ENCODE measurements at places on chromosomes 12 and 14. TPM values are rescaled to one million over a fixed set of nuclear protein-coding genes. Genes with fewer than 3 reads are reported as not detected.

DNA sequence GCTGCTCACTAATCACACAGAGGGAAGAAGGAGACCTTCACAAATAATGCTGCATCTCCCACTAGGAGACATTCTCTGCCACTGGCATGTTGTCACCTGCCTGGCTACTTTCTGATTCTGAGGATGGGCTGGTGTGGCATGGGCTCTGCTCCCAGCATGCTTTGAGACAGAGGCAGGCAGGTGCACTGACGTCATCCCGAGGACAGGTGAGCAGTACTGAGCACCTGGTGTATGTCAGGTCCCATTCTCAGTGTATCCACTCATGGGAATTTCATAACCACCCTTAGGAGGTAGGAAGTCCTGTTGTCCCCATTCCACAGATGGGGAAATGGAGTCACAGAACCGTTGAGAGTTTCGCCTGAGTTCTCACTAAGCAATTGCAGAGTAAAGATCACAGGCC, 597.9 kb downstream of the VRK1 start:
- DNase-seq: no peak

The OVCH1 gene
- 0.90 TPM for total RNA-seq

GRCh38 chr12:65306366-65307168, 28.1 kb downstream of the MSRB3 start:
- no peak for DNase-seq

GRCh38 chr12:112149596-112149995, 24.2 kb downstream of the TRAFD1 start:
- no peak for DNase-seq

GRCh38 chr12:121933522-121934308, 15.3 kb downstream of the CFAP251 start:
- peak; percentile 72 for DNase-seq

- DNase-seq: no peak
Observed at GRCh38 chr12:92582893-92583292, 119.9 kb upstream of the PLEKHG7 start.

The CLEC2A gene
- total RNA-seq: not detected

- no peak for DNase-seq
Observed at GRCh38 chr12:51285843-51286242, 15.6 kb upstream of the SMAGP start.
